NCI-H1048 (cell line): ENCODE measurements at places on chromosomes 1 and 21.

- DNase-seq, result no peak
Measured at GRCh38 chr1:41238311-41238988, 3.7 kb downstream of the SCMH1 start.

- DNase-seq, result no peak
Measured at GRCh38 chr1:230328342-230329015, 97.7 kb downstream of the PGBD5 start.

GRCh38 chr1:241590719-241591118 is 49.5 kb downstream of the CHML start:
- DNase-seq, result no peak

- no peak for DNase-seq
Measured at GRCh38 chr1:205766038-205766437, 9.2 kb downstream of the RAB29 start.

DNA sequence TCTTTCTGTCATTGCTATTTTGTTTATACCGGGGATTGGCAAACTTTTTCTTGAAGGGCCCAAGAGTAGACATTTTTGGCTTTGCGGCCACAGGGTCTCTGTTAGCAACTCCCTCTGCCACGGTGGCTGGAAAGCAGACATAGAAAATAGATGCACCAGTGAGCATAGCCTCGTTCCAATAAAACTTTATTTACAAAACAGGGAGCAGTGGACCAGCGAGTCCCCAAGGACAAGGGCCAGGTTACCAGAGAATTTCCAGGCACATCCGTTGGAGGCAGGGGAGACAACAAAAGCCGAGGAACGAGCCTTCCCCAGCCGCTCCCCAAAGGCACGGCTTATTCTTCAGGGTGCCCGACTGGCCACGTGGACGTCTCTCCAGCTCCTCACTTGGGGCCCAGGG is 26.5 kb downstream of the FAAP20 start:
- no peak for DNase-seq
